ENCODE measurements at places on chromosomes 2 and 18. TPM values are rescaled to one million over a fixed set of nuclear protein-coding genes. Genes with fewer than 3 reads are reported as not detected.
A peak's percentile ranks its signal among the peaks of the same experiment; 100 is the strongest.

DNA sequence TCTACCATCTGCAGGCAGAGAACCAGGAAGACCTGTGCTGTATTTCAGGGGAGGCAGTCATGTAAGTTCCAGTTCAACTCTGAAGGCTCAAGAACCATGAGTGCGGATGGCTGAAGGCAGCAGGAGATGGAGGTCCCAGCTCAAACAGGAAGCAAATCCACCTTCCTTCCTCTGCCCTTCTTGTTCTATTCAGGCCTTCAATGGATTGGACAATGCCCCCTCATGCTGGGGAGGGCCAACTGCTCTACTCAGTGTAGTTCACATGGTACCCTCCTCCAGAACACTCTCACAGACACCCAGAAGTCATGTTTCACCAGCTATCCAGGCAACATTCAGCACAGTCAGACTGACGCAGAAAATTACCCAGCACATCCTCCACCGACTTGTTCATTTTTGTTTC, 39.1 kb upstream of the RAB31 start:
- no peak for DNase-seq

GREB1L gene
- total RNA-seq, result 5.2 TPM

LYG2 gene
- not detected for total RNA-seq

- DNase-seq, result no peak
These were observed 111.6 kb downstream of the ATL2 start for GRCh38 chr2:38265461-38265860.

- DNase-seq, result no peak
These were observed 154.6 kb upstream of the CDH2 start for GRCh38 chr18:28331551-28331950.

- peak; percentile 81 for DNase-seq
These were observed 54.8 kb upstream of the CCDC178 start for GRCh38 chr18:33495278-33495677.

DNA sequence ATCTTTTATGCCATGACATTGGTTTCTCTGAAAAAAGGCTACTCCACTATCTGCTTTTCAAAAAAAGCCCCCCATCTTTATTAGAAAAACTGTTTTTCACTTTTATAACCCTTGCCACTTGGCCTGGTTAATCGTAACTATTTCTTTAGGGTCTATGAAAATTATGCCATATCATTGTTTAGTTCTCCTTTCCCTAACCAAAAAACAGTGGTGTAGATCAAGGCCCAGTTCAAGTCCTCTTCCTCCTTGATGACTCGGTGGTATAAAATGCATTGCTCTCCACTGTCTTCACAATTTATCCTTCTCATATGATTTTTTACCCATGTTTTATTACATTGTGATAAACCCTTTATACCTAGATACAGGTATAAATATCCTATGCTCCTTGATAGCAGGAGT, 205.5 kb downstream of the ZNF521 start:
- no peak for DNase-seq

SULT1C2 gene
- 0.62 TPM for total RNA-seq

MPHOSPH10 gene
- total RNA-seq, result 35.8 TPM

- DNase-seq, result no peak
These were observed 11.5 kb upstream of the LAPTM4A start for GRCh38 chr2:20062615-20063545.

RBM43 gene
- 2.4 TPM for total RNA-seq

GRCh38 chr2:208929139-208929864, 494.5 kb upstream of the MAP2 start:
- DNase-seq, result no peak

GRCh38 chr2:47437287-47437686, 34.3 kb downstream of the MSH2 start:
- DNase-seq, result no peak

DNA sequence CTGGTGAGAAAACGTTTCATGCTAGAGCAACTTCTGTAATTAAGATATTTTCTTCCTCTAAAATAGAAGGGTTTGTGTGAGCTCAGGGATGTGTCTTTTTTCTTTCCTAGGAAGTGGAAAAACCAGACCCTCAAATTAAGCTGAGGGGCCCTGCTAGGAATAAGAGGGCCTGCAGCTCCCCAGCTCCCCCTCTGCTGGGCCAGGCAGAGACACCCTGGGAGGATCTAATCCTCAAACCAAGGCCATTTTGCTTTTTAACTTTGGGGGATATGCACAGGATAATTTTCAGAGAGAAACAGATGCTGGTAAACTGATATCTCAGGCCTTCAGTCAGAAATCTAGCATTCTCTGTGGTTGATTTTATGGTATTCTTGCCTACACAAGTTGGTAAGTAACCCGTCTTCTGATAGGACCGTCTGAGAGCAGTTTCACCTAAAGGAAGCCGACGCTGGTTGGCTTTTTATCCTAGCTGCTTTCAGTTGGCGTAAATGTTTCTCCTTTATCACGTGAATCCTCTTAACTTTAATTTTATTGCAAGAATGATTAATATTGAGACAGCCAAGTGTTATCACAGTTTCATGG, 34.8 kb downstream of the SNTG2 start:
- DNase-seq, result no peak

ARHGAP28 gene
- total RNA-seq, result 133 TPM

LHCGR gene
- total RNA-seq, result not detected

DNA sequence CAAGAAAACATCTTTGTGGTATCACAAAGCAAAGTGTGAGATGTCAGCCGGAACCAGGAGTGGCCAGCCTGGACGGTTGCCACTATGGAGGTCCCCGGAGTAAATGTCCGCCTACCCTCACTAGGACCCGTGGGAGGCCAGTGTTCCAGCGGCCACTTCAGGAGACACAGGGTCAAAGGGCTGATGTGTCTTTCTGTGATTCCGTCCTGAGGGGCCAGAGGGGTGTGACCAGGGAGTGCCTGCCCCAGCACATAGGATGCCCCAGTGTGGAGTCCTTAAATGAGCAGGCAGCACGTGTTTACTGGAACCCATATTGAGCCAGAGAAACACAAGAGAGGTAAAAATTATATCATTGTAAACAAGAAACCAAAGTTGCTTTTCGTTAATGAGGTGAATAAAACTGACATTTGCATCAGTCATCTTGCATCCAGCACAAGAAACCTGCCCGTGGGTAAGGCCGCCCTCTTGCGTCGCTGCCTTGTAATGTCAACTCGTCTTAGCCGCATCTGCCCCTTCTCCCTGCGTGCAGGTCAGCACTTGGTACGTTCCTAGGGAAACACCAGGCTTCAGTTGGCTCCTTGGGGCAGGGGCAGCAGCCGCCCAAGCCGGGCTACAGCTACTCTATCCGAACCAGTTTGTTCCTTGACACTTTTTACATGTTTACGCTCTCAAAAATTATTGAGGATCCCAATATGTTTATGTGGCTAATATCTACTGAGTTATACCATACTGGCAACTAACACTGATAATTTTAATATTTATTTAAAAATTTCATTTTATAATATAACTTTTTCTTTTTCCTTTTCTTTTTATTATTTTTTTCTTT, 46.7 kb upstream of the LAPTM4A start:
- peak; percentile 97 for DNase-seq

GRCh38 chr18:12651651-12652050, 6.3 kb downstream of the SPIRE1 start:
- no peak for DNase-seq

DNA sequence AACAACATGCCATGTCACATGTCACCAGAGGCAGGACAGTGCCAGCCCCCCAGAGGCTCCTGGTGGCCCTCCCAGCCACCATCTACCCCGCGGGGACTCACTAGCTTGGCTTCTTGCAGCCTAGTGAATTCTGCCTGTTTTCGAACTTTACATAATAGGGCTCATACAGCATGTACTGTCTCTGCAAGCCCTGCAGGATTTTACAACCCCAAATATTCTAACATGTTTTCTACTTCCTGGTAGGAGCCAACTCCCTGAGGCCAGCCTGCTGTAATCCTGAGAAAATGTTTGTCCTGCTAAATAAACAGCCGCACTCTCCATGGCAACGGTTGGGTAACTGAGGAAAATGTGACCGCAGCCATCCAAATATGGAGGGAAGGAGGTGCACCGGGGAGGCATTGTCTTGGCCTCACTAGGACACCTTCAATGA, 2.7 kb downstream of the PER2 start:
- peak; percentile 78 for DNase-seq

GRCh38 chr2:62660087-62660486, 45.4 kb upstream of the EHBP1 start:
- DNase-seq, result no peak

C1QL2 gene
- not detected for total RNA-seq

ZNF519 gene
- 12.4 TPM for total RNA-seq

- DNase-seq, result peak; percentile 73
These were observed 756 bp downstream of the ABI2 start for GRCh38 chr2:203328760-203329540.

DNA sequence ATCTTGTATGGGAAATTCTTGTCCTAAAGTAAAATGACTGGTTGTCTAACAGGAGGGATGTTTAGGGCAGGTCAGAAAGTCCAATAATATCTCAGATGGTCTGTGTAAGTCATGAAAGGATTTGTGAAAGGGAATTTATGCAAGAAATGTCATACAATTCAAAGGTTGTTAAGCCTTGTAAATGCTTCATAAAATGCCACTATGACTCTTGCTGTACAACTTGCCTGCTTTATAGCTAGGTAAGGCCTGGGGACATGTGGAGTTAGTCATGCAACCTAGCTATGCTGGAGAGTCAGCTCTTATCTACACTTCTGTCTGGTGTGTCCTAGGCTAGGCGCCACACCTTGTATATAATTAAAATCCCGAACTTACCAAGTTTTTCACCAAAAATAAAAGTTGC, 36.9 kb upstream of the VWA3B start:
- no peak for DNase-seq

IL36G gene
- total RNA-seq, result not detected

DNA sequence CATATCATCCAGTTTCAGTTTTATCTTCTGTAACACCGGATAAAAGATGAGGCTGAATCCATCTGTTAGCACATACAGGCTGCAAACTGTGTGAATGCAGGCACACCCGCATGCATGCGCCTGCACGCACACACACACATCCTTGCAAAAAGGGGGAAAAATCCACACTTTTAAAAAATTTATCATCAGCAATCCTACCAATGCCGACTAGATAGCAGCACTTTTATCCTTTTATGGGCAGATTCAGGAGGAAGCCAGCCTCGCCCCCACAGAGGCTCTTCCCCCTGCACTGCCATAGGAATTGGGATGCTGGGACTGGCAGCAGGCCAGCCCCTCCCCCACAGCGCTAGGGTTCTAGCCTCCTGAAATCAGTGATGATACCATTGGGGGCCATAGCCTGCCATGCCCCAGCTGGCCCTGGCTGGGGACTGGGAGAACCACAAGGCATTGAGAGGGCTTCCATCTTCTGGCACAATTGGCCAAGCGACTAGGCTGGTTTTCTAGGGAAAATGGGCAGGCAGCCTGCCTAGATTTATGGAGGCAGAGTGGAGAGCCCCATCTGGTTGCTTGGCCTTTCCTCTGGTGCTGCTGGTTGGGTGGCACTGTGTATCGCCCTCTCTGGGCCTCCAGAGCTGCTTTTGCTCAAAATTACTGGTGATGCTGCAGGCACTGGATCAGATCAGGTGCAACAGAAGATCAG, 25.5 kb downstream of the CYRIA start:
- no peak for DNase-seq

DPP4 gene
- 1.2 TPM for total RNA-seq

DNA sequence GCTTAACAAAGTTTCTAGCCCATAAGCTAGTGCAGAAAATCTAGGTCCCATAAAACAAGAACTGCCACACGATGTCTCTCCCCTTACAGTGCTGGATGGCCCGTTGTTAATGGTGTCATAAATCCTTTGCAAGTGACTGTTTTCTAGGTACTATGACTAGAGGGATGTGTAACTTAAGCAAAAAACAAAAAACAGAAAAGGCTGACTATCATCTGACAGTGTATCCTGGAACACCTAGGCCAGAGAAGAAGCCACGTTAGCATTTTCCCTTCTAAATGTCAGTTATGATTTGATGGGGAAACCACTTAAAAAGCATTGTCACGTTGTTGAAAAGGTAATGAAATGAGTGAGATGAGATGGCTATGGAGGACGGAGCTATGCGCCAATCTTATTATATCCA, 2.4 kb downstream of the CASP8 start:
- no peak for DNase-seq

DNA sequence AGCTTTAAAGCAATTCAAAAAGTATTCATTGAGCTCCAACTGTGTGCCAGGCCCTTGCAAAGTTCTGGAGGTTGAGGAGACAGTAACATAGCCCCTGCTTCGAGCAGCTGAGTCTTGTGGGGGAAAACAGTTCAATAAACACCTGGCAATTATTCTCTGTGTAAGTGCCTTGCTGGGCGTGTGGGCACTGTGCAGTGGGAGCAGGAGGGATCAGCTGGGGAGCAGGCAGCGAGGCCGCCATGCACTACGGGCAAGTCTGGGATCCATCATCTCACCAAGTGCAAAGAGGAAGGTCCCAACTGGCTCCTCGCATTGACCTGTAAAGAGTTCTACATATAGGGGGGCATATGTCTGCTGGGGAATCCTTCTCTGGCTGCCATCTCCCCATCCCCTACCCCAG, 342.2 kb upstream of the HS6ST1 start:
- no peak for DNase-seq

DNA sequence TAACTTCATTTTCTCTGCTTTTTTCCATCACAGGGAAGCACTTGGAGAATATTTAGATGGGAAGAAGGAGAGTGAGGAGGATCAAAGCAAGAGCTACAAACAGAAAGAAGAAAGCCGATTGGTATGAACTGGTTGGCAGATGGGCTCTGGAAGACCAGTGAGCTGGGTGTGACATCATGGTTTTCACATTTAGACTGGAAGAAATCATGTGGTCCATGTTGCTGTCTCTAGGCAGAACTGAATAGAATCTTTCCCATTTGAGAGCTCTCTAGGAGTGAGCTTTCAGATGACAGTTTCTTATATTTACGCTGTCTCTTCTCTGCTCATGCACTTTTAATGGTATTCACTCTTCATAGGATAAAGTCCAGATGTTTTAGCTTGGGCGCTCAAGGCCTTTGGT, 12.6 kb downstream of the DRC1 start:
- no peak for DNase-seq

GRCh38 chr2:11177871-11178690, 22.8 kb downstream of the SLC66A3 start:
- no peak for DNase-seq

OTX1 gene
- total RNA-seq, result 12.9 TPM

SMARCAL1 gene
- total RNA-seq, result 33.6 TPM

GRCh38 chr2:166335284-166335683, 40.5 kb downstream of the SCN9A start:
- DNase-seq, result no peak

WDR54 gene
- total RNA-seq, result 43.1 TPM

GRCh38 chr2:45439788-45440773, 171.0 kb downstream of the SRBD1 start:
- no peak for DNase-seq

GRCh38 chr18:33581856-33582255, 3.8 kb downstream of the ASXL3 start:
- DNase-seq, result no peak

MRPL33 gene
- total RNA-seq, result 73.7 TPM

MEX3C gene
- 68.4 TPM for total RNA-seq

DNA sequence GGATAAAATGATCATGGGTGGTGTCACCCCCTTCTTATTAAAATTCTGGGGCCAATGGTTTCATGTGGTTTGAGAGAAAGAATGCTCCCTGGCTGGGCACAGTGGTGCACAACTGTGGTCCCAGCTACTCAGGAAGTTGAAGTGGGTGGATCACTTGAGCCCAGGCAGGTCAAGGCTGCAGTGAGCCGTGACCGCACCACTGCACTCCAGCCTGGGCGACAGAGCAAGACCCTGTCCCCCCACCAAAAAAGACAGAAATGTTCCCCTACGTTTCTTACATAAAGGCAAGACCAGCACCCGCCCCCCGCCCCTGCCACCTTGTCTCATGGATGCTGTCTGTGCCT, 53.0 kb upstream of the ID2 start:
- DNase-seq, result no peak
